ENCODE measurements at places on chromosomes 4 and X. TPM values are rescaled to one million over a fixed set of nuclear protein-coding genes. Genes with fewer than 3 reads are reported as not detected.

Gene BEX2
- 3.4 TPM for total RNA-seq

Gene MAGEA9
- total RNA-seq, result not detected

Gene SETD7
- 19.6 TPM for total RNA-seq

Gene SLC4A4
- 0.09 TPM for total RNA-seq

Gene CSAG1
- not detected for total RNA-seq

Gene MAGEC2
- total RNA-seq, result not detected

Gene KLHL4
- total RNA-seq, result not detected

Gene TCEAL1
- total RNA-seq, result 3.8 TPM

Gene XAGE2
- not detected for total RNA-seq

Gene DGKK
- total RNA-seq, result not detected

Gene LDB2
- not detected for total RNA-seq

Gene LPAR4
- total RNA-seq, result not detected

Gene P2RY4
- 0.21 TPM for total RNA-seq

Gene ANK2
- 2.6 TPM for total RNA-seq

Gene ALB
- not detected for total RNA-seq

Gene WAS
- 99.0 TPM for total RNA-seq

Gene ASB5
- not detected for total RNA-seq

Gene AWAT1
- not detected for total RNA-seq

Gene IL15
- total RNA-seq, result 0.92 TPM

DNA sequence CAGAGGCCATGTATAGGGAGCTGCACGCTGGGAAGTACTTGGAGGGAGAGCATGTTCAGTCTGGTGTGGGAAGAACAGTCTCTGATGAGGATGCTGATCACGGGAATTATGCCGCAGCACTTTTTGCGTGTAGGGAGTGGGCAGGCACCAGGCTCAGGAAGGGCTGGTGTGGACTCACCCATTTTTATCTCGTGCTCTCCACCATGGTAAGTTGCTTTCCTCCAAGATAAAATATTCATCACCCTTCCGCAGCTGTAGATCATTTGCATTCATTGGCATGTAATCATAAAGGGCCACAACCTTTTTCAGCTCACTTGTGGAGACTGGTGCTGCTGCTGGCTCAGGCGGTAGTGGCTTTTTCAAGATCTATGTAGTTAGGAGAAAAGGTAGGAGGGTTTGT is 11.8 kb upstream of the TIMM8A start:
- no peak for DNase-seq

GRCh38 chrX:21943460-21944135 is 3.1 kb downstream of the SMS start:
- no peak for DNase-seq

GRCh38 chrX:118315529-118315928 is 30.4 kb upstream of the WDR44 start:
- no peak for DNase-seq

DNA sequence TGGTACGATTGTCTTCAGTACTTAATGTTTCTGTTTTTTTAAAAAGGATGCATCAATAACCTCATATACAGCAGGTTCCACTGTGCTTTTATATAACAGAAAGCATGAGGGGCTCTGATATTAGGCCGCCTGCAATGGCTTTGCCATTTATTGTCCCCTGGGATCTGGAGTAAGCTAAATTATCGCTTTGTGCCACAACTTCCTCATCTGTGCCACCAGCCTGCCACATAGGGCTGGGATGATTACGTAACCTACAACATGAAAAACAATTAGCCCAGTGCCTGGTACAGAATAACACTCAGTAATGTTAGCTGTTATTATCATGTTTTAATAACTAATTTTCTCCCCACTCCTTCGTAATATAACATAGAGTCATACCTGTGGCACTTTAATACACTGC is 65.5 kb upstream of the TRIM2 start:
- no peak for DNase-seq

GRCh38 chrX:124045109-124045508 is 83.6 kb downstream of the STAG2 start:
- no peak for DNase-seq

- no peak for DNase-seq
Observed at GRCh38 chr4:36854554-36854953, 390.0 kb upstream of the NWD2 start.

GRCh38 chr4:48575964-48576363 is 85.9 kb downstream of the ZAR1 start:
- DNase-seq, result no peak

DNA sequence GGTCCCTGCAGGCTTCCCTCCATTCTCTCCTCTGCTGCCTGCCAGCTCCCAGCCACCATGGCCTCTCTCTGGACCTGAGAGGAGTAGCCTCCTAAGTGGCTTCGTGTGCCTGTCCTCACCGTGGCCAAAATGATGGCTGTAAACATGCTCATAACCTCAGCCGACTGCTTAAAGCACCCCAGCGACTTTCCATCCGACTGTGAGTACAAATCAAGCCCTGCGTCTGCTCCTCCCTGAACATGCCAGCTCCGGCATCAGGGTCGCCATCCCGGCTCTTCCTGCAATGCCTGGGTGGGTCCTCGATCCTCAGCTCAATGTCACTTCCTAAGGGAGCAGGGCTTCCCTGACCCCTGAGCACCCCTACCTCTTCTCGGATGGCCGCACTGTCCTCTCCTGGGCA is 3.3 kb upstream of the SORCS2 start:
- no peak for DNase-seq

- peak; percentile 83 for DNase-seq
Observed at GRCh38 chrX:40104985-40105834, 7.5 kb upstream of the BCOR start.

DNA sequence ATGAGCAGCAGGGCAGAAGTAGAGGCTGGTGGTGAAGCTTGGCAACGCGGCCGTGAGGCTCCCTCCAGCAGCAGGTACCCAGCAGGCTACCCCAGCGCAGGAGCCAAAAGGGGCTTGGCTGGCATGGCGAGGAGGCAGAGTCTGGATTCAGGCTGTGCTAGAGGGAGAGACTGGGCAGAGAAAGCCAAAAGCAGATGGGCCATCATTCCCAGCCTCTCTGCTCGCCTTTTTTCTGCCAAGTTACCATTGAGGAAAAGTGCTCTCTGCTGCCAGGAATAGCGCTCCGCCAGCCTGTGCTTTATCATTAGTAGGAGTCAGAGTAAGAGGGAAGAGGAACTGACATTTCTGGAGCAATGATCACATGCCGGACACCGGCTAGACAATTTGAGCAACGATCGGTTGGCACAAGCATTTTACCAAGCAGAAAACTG is 28.7 kb upstream of the MAP3K15 start:
- no peak for DNase-seq

DNA sequence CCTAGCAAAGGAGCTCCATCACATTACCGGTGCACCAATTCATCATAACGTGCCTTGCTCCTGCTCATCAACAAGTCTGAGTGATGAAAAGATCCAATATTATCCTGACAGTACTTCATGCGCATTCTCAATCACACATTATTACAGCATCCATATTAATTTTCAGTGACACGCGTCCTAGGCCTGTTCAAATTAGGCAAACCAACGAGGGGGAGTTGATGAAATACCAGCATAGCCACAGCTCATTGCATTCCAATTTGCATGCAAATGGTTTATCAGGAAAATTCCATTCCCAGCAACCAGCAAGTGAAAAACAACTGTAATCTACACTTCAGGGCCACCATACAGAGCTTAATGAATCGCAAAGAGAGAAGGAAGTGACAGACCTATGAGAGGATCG is 236.9 kb downstream of the DCLK2 start:
- DNase-seq, result no peak

GRCh38 chr4:78765432-78766006 is 10.6 kb upstream of the BMP2K start:
- DNase-seq, result no peak

GRCh38 chr4:1693131-1693896 is 9.2 kb upstream of the FAM53A start:
- DNase-seq, result peak; percentile 93

DNA sequence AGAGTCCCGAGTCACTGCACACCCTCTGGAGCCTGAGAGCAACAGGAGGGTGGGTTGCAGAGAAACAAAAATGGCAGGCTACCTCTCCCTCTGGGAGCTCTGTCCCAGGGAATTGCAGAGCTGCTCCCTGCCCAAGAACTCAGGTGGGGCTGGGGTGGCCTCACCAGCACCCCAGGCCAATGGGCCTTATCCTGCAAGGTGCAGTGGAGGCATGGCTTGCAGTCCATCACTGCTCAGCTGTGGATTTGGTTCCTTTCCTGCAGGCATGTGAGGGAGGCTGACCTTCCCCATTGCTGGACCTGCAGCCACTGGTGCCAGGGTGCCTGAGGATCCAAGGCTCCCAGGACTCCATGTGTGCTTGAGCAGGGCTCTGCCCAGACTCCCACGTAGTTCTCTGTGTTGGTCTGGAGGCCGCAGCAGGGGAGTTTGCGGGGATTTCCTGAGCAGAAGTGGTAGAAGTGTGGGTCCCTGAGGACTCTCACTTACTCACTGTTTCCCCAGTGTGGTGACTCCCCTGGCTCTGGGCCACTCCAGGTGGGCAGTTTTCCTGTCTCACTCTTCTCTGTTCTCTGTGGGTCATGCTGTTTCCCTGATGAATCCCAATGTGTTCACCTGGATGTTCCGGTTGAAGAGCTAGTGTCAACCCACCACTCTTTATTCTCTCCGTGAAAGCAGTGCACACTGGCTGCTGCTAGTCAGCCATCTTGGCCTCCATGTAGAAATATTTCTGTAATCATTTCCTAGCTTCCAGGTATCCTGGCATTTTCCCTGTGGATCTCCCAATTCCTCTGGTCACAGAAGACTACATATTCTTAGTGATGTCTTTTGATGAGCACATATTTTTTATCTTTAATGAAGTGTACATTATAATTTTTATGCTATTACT is 82.3 kb downstream of the ARHGAP24 start:
- DNase-seq, result no peak

GRCh38 chrX:95145848-95146490 is 1472.0 kb downstream of the FAM133A start:
- no peak for DNase-seq

DNA sequence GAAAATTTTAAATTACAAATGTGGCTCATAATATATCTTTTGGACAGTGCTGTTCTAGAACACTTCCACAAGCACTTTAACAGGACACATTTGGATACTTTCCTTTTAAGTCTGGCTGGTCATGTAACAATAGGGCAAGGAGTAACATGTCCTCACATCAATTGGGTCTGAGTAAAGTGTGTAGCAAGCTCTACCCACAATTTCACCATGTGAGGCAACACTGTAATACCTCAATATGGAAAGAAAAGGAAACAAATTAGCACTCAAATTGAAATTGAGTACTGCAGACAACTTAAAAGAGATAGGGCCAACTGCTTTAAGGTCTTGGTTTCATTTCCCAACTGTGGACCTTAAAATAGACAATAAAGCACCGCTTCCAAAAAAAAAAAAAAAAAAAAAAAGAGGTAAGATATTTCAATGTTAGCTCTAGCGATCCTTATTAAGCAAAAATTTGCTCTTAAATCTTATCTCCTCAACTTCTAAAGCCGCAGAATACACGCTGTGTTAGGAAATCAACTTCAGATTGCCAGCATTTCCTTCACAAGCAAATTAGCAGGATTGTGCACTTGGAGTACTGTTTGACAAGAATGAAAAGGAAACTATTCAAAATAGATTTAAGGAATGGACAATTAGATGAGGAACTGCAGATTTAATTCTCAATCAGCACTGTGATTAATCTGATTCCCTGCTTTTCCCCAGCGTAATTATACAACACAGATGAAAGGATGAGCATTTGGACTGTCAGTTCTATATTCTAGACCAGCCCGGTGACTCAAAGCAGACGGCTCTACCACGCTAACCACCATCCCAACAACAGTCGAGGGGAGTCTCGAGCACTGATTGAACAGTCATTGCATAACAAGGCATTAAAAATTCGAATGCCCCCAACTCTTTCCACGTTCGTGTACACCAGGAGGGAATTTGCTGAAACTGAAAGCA is 1.6 kb downstream of the CASK start:
- peak; percentile 73 for DNase-seq
